ENCODE measurements at places on chromosomes 13 and 19. TPM values are rescaled to one million over a fixed set of nuclear protein-coding genes. Genes with fewer than 3 reads are reported as not detected.

Gene SHC2
- total RNA-seq, result 13.9 TPM

Gene RASL11A
- 2.5 TPM for total RNA-seq

Gene GPR12
- total RNA-seq, result 34.8 TPM

- DNase-seq, result no peak
Measured at GRCh38 chr19:18650468-18651041, 13.7 kb downstream of the KLHL26 start.

- peak; percentile 79 for DNase-seq
Measured at GRCh38 chr19:5308451-5309437, 31.9 kb downstream of the PTPRS start.

GRCh38 chr19:2455851-2456570, 748 bp downstream of the LMNB2 start:
- no peak for DNase-seq

GRCh38 chr19:48804496-48804895, 6.3 kb downstream of the BCAT2 start:
- no peak for DNase-seq
